ENCODE measurements at places on chromosomes 7 and 10. TPM values are rescaled to one million over a fixed set of nuclear protein-coding genes. Genes with fewer than 3 reads are reported as not detected.

Gene ARHGAP21
- polyA plus RNA-seq = 20.4 TPM

Gene CYP17A1
- polyA plus RNA-seq = 0.32 TPM

Gene LRRC72
- not detected for polyA plus RNA-seq

Gene HOXA4
- 3.0 TPM for polyA plus RNA-seq
